ENCODE measurements at places on chromosomes 11 and 22. TPM values are rescaled to one million over a fixed set of nuclear protein-coding genes. Genes with fewer than 3 reads are reported as not detected.

The CNGA4 gene
- total RNA-seq, result not detected

The HOATZ gene
- total RNA-seq, result not detected

The APOL1 gene
- 47.3 TPM for total RNA-seq

The BCL2L13 gene
- total RNA-seq, result 38.0 TPM

The OR51I1 gene
- not detected for total RNA-seq

The OR56A1 gene
- not detected for total RNA-seq

The OR8D4 gene
- total RNA-seq, result not detected

The RAPSN gene
- 0.41 TPM for total RNA-seq

The SMIM38 gene
- 4.2 TPM for total RNA-seq

The PATE4 gene
- total RNA-seq, result not detected

The SRSF8 gene
- 39.9 TPM for total RNA-seq

The INS gene
- not detected for total RNA-seq

The APOBEC3F gene
- 0.95 TPM for total RNA-seq

The ATXN10 gene
- 52.9 TPM for total RNA-seq

The OR51B5 gene
- total RNA-seq, result 0.49 TPM

The SHANK2 gene
- 0.99 TPM for total RNA-seq

The KCNQ1OT1 gene
- total RNA-seq, result 3.3 TPM

The MS4A6E gene
- not detected for total RNA-seq

The ANKK1 gene
- 0.68 TPM for total RNA-seq

The LRRC4C gene
- 3.2 TPM for total RNA-seq

The SNX32 gene
- total RNA-seq, result not detected

The PRRG4 gene
- 2.3 TPM for total RNA-seq

The PRAME gene
- not detected for total RNA-seq

The HTR3A gene
- not detected for total RNA-seq

Data from thoracic aorta (tissue), 2 donors.